Stimulated activated CD8-positive, alpha-beta memory T cell treated with anti-CD3 and anti-CD28 coated beads, Interleukin-7, amount 100 ng/mL, for 1 hour (primary cell): ENCODE measurements at places on chromosomes 1 and 21.

GRCh38 chr1:2921970-2922686 is 99.1 kb upstream of the ACTRT2 start:
- DNase-seq: no peak

DNA sequence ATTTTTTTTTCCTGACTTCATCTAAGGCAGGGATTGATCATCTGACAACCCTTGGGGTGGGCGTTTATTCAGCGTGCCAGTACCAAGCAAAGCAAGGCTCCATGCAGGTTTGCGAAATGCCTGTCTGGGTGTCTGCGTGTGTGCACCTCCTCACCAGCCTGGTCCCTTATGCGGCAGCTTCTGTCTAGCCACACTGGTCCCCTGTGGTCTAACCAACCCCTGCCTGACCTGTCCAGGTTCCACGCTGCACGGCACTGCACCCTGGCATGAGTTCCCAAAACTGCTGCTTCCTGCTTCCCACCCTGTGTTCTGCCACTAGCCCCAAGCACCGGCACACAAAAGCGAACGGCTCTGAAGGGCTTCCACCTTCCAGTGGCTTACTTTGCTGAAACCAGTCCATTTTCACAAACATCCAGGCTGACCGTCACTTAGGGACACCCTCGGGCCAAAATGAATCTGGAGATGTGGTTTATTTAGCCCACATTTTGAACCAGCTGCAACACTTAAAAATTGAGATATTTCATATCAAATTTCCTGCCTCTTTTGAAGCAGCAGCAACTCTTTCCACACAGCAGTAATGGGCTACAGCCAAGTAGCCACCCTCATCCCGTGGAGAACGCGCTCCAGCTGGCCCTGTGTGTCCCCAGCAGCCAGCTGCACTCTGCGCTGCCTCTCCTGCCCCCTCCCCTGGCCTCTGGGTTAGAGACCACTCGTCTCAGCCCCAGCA is 55.7 kb downstream of the HLCS start:
- no peak for DNase-seq

DNA sequence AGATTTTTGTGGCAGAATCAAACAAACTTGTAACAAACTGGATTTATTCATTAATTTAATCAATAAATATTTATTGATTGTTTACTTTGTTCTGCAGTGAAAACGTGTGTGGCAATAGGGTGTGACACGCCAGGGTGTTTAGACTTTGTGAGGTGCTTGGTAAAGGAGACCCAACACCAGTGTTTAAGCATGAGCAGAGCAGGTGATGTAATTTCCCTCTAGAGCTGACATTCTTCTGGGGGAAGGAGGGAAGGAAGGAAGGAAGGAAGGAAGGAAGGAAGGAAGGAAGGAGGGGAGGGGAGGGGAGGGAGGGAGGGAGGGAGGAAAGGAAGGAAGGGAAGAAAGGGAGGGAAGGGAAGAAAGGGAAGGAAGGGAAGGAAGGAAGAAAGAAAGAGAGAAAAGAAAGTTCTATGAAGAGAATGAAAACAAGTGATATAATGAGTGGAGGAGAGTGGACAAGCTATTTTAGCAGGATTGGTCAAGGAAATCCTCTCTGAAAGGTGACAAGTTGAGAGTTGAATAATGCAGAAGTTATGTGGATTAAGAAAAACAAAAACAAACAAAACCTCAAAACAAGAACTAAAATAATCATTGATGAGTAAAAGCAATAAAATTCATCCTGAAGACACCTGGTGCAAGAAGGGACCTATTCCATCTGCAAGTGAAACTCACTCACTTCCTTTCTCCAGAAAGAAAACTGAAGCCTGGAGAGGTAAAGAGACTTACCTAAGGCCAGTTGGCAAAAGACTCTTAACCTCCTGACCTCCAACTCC is 60.8 kb downstream of the TSEN15 start:
- DNase-seq: no peak

DNA sequence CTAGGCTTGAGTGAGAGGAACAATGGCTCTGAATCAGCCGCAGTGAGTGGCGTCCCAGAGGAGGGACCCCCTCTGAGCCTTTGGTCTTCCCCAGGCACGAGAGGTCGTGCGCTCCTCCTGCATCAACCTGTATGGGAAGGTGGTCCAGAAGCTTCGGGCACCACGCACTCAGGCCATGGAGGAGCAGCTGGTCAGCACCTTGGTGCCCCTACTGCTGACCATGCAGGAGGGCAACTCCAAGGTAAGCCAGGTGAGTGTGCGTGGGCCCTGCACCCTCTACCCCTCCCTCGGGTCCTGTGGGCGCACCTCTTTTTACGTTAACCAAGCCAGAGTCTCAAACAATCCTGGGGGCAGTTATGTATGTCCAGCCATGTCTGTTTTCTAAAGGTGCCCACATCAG is 13.7 kb upstream of the TTC4 start:
- no peak for DNase-seq

GRCh38 chr1:204672482-204673121 is 12.9 kb downstream of the LRRN2 start:
- DNase-seq: no peak
